ENCODE measurements at places on chromosomes 5 and 9.

DNA sequence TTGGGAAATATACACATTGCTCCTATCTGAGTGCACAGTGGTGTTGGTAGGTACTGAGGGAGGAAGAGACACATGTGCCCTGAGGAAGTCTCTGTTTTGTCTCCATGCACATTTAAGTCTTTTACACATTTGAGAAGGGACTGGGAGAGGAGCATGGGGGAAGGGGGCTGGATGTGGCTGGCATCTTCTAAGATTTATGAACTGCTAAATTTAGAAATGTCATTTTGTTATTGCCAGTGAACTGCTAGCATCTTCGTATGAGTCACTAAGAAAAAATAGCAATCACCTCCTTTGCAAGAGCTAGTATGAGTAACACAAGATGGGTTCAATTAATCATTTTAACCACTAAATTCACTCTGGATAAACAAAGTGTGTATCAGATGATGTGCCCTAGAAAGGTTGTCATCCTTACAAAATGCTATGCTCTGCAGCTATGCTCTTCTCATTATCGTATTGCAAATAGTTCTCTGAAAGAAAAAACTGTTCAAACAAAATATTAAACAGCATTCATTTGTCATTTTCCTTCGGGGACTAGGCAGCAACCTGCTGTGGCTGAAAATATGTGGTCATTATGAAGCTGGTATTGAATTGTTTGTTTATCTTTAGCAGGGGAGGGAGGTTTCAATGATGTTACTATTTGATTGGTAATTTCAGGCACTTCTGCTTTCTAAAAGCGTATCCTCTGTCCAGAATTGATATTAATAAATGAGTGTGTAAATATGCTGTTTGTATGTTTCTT, 236.5 kb downstream of the DMRTA1 start:
- no peak for DNase-seq

DNA sequence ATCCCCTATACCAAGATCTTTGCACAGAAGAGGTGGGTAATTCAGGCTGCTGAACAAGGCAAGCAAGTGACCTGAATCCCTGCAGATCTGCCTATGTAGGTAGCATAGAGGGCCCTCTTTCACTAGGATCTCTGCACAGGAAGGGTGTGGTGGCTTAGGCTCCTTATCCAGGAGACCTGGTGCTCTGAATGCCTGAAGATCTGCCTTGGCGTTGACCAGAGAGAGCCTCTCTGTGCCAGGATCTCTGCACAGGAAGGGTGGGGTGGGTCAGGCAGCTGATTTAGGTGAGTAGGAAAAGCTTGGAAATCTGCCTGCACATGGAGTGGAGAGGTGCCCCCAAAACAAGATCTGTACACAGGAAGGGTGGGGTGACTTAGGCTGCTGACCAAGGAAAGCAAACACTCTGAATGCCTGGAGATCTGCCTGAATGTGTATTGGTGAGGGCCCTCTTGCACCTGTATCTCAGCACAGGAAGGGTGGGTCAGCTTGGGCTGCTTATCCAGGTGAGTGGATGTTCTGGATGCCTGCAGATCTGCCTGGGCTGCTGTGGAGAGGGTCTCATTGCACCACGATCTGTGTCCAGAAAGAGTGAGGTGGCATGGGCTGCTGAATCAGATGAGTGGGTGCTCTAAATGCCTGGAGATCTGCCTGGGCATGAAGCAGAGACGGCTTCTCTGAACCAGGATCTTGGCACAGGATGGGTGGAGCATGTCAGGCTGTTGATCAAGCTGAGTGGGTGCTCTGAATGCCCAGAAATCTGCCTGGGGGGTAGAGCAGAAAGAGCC, 365.9 kb downstream of the DMAC1 start:
- DNase-seq: no peak

GRCh38 chr9:126975327-126976220, 61.0 kb downstream of the RALGPS1 start:
- DNase-seq: no peak

- DNase-seq: no peak
These were observed 287.1 kb downstream of the FBXL17 start for GRCh38 chr5:108094800-108095199.

DNA sequence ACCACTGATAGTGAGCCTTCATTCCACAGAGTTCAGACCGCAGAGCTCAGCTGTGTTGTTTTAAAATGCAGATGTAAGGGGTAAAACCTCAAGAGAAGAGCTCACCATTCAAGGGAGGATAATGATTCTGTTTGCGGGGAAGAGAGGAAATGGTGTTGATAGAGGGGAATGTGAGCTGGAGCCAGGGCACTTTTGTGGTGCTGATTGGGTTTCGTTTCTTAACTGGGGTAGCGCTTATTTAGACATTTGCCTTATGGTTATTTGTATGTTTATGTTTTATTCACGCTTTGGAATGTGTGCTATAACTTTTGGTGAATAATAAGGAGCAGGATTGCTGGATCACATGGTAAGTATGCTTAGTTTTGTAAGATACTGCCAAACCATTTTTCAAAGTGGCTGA, 42.5 kb downstream of the STXBP1 start:
- no peak for DNase-seq

DNA sequence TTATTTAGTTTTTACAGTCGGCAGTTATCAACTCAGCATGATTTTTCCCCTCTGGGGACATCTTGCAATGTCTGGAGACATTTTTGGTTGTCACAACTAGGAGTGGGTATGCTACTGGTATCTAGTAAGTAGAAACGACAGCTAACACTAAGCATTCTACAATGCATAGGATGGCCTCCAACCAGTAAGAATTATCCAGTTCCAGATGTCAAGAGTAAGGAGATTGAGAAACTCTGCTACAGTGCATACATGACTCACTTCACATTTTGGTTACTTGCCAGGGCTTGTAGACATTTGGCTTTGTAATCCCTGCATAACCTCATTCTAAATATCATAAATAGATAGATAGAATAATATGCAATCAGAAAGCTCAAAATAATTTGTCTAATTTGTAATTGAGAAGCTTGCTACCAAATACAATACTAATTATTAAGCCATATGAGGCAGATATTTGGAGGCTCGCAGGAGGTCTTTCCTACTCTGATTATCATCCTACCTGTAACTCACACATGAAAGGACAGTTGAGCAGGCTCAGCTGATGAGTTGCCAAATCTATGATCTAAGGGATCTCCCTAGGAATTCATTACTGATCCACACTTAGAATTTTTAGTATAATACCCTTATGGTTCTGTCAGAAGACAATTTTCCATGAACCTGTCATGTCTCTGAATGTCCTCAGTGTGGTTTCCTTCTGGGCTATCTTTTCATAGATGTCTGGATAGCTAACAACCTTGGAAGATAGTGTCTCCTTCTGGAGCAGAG, 346.9 kb upstream of the TLE4 start:
- DNase-seq: no peak

- DNase-seq: no peak
These were observed 135.4 kb downstream of the SCAMP1 start for GRCh38 chr5:78495800-78496199.

DNA sequence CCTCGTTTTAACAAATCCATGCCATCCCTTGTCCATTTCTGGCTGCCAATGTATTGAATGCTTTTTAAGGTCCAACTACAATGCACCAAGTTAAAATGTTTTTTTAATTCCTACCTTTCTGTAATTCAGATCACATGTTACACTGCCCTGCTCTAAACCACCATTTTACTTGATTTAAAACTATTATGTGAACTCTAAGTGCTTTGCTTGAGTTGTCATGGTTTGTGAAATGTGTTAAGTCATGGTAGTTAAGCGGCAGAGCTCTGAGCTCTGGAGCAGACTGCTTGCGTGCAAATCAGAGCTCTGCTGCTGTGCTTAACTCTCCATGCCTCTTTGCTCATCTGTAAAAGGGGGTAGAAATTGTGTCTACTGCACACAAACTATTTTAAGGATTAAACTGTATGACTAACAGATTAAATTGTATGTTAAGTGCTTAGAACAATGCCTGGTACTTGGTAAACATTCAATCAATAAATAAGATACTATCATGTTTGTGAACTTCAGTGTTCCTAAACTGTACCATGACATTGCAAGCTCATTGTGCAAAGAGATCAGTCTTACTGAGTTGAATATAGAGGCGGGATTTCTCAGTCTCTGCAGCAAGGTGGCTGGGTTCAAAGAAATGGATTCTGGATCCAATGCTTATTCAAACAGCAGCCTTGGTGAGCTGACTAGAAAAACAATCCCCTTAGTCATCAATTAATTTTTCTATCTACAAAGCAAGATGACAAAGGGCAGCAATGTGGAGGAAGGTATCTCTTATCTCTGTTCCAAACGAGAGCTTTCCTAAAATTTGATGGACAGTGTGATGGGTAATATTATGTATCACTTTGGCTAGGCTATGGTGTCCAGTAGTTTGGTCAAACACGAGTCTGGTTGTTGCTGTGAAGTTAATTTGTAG, 16.1 kb upstream of the CMBL start:
- DNase-seq: no peak

DNA sequence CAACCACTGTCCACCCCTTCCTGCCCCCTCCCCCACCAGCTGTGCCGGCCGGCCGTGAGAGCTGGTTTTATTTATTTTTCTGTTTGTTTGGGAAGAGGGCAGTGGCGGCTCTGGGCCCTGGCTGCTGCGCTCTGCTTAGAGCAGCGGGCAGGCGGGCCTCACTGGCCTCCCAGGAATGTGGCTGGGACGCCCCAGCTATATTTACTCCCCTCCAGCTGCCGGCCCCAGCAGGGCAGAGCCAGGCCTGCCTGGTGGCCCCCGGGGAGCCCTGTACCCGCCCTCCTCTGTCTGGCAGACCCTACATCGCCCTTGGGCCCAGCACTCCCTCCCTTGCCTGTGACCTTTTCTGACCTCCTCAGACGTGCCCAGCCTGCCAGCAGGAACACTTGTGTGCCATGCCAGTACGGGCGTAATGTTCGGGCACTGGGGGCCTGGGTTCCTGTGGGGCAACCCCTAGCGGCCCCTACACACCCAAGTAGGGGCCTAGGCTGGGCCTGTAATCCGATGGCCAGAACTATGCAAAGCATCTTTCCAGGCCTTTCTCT, 7.7 kb downstream of the CXXC5 start:
- DNase-seq: no peak

- no peak for DNase-seq
These were observed 96.7 kb upstream of the ALDH1B1 start for GRCh38 chr9:38295764-38296163.

DNA sequence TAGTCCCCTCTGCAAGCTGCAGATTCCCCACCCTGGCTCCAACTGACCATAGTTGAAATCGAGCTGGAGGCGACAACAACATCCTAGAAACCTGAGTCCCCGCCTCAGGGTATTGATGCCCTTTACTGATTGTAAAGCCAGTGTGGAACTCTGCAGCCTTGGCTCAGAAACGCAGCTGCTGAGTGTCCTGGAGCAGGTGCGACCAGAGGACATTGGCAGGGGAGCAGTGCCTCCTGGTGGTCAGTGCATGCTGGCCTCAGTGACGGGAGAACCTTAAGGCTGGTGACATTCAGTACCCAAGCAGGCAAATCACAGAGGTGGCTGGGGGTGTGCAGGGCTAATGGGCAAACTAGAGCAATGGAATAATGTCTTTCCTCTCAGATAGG, 20.4 kb upstream of the ZNF354B start:
- DNase-seq: no peak

DNA sequence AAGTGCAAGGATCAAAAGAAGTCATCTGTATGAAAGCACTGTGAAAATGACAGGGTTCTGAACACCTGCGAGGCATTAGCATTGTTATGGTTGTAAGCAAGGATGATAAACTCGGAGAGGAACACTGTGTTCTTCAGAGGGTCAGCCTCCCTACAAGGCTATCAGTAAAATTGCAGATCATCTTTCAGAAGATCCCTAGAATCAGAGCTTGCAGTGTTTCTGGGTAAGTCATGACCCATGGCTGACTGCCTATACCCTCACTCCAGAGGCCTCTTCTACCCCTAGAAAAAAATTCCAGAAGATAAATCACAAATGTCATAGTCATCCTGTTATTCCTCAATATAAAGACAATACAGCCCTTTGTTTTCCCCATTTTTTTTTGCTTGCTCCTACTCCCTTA, 292.6 kb downstream of the DMAC1 start:
- no peak for DNase-seq

- DNase-seq: no peak
These were observed 474.0 kb downstream of the CCDC171 start for GRCh38 chr9:16026886-16027285.

- DNase-seq: no peak
These were observed 53.6 kb downstream of the ERGIC1 start for GRCh38 chr5:172887692-172888091.

DNA sequence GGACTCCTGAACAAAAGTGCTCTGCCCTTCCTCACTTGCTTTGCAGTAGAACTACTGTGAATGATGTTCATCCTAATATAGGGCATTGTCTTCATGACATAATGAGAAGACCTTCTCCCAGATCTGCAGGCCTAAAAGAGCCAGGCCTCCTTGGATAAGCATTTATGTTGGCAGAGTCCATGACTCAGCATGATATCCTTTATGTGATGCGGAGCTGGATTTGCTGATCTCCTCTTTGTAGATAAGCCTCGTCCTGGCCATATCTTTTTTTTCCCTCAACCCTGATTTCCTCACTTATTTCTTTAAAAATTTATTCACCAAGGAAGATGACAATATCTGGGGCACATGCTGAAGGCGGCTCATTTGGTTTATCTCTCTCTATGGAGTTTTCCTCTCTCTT, 62.4 kb upstream of the TAS2R1 start:
- DNase-seq: no peak
